ENCODE measurements at places on chromosomes 5 and 9. TPM values are rescaled to one million over a fixed set of nuclear protein-coding genes. Genes with fewer than 3 reads are reported as not detected.

- DNase-seq: no peak
Measured at GRCh38 chr5:431711-432050, 11.3 kb upstream of the EXOC3 start.

The PHF2 gene
- 8.1 TPM for total RNA-seq

The CER1 gene
- total RNA-seq: not detected

DNA sequence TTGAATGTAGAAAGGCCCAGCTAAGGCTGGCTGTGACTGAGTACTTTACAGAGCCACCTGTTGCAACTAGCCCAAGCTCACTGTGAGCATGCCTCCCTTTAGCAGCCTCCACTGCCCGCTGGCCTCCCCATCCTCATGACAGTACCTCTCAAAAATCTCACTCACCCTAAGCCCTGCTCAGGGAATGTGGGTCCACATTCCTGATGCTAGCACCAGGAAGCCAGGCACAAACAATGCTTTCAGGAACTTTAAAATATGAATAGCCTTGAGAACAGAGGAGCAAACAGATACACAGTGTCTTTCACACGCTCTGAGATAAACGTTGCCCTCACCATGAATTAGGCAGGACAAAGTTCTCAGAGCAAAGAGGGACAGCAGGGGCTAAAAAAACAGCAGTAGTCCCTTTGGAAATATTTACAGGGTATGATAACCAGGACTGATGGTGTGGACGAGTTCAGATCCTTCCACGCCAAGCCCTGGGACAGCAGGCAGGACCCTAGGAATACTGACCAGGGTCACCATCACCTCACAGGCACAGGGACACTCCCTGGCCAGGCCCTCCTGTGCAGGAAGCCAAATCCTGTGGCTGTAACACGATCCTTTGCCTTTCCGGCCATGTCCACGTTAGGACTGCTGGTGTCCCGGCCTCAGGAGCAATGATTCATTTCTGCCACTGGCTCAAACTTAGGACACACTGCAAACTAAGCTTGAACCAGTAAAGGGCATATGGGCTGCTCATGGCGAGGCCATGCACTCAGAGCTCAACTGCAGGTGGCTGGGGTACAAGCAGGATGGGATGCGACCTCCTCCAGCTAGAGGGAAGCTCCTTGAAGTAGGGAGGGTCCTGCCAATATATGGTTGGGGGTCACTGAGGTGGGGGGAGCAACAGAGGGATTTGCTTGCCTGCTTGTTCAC lies 9.6 kb downstream of the ACSL6 start:
- no peak for DNase-seq

The STPG3 gene
- not detected for total RNA-seq

GRCh38 chr5:131595088-131596033 lies 39.7 kb downstream of the RAPGEF6 start:
- DNase-seq: no peak

DNA sequence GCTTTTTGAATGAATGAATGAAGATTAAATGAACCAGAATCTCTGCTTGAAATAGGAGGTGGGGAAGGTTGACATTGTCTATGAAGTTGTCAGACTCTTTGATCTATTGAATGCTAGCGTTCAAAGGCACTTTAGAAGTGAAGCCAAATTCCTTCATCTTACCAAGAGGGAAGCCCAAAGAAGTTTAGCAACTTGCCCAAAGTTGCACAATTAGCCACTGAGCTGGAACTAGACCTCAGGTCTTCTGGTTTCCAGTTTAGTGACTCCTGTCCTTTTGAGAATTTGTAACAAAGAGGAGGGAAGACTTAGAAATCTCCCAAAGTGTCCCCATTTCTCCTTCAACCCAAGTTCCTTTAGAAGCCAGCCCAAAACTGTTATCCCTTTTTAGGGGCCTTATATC lies 20.7 kb upstream of the SLC1A3 start:
- DNase-seq: no peak

The ACER2 gene
- 5.2 TPM for total RNA-seq

DNA sequence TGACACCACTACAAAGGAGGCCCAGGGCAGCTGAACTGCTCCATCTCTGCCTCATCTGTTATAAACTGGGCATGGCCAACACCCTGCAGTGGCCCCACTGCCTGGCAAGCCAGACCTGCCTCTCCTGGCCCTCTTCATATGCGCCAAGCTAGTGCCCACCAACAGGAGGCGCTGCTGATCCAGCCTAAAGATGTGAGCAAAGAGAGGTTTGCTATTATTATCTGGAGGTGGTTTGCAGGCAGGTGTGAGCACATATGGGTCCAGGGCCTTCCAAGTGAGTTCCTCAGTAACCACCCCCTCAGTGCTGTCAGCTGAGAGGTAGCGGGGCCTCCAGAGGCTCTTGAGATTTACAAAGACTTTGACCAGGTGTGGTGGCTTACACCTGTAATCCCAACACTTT lies 232.2 kb downstream of the SYK start:
- no peak for DNase-seq

DNA sequence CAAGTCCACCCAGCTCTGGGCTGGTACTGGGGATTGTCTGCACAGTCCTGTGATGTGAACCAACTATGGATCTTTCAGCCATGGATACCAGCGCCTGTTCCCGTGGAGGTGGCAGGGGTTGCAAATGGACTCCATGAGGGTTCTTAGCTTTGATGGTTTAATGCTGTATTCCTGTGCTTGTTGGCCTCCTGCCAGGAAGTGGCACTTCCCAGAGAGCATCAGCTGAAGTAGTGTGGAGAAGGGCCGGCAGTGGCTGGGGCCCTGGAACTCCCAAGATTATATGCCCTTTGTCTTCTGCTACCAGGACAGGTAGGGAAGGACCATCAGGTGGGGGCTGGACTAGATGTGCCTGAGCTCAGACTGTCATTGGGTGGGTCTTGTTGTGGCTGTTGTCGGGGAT lies 1104.8 kb upstream of the COX7C start:
- DNase-seq: no peak

DNA sequence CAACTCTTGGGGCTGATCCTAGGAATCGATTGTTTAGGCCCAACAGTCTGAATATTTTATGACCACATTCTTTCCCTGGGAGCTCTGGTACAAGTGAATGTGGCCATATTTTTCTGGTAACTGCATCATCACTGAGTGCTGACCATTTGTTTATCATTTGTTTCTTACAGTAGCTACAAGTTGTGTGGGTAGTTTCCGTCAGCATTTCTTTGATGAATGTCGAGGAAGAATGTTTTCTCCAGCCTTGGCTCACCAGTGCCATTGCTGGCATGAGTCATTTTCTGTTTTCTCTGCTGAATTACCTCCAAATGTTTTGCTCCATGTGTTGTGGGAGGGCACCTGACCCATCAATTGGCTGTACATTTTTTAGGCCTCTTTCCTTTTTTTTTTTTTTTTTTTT lies 14.1 kb upstream of the CARD19 start:
- DNase-seq: no peak

DNA sequence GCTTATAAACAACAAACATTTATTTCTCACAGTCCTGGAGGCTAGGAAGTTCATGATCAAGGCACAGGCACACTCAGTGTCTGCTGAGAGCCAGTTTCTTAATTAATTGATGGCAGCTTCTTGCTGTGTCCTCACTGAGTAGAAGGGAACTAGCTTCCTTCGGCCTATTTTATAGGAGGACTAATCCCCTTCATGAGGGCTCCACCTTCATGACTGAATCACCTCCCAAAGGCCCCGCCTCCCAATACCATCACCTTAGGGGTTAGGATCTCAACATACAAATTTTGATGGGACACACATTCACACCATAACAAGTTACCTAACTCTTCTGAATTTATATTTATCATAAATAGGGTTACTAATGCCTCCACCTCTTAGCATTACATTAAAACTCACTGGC lies 129.8 kb downstream of the GNAQ start:
- no peak for DNase-seq

The TMOD1 gene
- total RNA-seq: not detected

- no peak for DNase-seq
Measured at GRCh38 chr5:53392073-53392472, 88.4 kb upstream of the FST start.

DNA sequence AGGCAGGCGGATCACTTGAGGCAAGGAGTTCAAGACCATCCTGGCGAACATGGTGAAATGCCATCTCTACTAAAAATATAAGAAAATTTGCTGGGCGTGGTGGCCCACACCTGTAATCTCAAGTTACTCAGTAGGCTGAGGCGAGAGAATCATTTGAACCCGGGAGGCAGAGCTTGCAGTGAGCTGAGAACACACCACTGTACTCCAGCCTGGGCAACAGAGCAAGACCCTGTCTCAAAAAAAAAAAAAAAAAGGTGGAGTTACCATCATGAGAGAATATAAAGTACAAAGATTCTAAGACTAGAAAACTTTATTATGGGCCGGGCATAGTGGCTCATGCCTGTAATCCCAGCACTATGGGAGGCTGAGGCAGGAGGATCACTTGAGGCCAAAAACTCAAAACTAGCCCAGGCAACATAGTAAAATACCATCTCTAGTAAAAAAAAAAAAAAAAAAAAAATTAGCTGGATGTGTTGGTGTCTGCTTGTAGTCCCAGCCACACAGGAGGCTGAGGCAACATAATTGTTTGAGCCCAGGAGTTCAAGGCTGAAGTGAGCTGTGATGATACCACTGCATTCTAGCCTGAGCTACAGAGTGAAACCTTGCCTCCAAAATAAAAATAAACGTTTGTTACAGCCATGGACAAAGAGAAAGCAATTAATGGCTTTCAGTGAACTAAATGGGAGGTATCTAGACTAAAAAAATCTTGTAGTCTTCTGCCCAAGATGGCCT lies 12.9 kb downstream of the ANXA2R start:
- no peak for DNase-seq

The ENTR1 gene
- 85.0 TPM for total RNA-seq

DNA sequence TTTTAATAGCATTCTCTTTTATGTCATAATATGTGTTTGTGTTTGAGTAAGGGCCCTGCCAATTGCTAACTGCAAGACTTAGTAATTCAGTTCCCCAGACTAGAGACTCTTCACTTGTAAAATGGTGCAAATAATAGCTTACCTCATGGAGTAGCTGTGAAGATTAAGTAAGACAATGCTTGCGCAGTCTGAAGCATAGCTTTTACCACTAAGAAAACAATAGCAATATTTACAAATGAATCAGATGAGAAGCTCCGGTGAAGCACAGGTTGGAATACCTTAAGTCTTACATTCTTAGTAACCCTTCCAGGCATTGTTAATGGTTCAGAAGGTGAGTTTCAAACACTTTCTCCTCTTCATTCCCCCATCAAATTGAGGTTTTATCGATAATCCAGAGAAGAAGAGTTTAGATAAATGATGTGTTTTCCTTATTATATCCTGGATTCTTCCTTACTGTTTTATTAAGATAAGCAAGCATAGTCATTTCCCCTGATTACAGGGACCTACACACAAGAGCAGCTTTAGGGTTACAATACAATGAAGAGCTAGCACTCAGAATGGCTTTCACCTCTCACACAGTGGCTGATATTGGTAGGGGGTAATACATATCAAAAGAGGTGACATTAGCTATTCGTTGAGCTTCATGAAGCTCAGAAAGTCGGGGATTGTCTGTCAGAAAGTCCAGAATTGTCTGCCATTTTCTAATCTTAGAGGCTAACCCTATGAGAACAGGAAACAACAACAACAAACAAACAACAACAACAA lies 96.4 kb upstream of the EDIL3 start:
- DNase-seq: no peak

DNA sequence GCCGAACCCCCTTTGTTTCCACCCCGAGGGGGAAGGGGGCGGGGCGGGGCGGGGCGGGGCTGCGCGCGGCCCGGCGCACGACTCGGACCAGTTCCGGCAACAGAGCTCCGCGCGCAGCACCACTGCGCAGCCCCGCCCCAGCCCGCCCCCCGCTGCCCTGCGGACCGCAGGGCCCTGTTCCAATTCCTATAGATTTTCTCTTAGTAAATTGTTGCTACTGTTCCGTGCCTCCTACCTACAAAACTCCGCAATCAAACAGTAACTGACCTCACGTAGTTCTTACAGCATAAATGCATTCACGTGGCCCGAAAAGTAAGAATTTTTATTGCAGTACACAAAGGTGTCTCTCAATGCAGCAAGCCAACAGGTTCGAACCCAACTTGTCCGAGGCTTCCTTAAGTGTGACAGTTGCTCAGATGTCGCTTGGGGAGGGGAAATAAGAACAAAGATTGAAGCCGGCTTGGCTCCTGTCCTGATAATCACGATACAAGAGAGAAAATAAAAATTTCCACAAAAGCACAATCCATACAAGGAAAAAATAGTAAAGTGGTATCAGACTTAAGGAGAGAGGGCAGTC lies 1.2 kb upstream of the RNF38 start:
- DNase-seq: peak; percentile 74

DNA sequence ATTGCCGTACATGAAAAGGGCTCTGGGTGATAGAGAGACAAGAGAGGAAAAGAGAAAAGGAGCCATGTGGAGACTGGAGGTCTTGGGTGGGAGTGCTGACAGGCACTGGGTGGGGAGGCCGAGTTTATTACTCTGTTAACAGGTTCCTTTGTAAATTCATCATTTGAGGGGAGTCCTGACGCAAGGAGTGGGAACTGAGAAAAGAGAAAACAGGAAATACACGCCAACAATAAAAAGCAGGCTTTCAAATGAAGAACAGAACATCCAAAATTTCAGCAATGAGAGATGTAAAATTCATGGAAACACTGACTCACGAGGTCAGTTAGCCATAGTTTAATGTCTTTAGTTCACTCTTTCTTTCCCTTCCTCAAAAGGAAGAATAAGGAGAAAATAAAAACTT lies 342.8 kb downstream of the TMEM167A start:
- no peak for DNase-seq

The AHRR gene
- 0.24 TPM for total RNA-seq

The SLC25A48 gene
- 1.2 TPM for total RNA-seq

DNA sequence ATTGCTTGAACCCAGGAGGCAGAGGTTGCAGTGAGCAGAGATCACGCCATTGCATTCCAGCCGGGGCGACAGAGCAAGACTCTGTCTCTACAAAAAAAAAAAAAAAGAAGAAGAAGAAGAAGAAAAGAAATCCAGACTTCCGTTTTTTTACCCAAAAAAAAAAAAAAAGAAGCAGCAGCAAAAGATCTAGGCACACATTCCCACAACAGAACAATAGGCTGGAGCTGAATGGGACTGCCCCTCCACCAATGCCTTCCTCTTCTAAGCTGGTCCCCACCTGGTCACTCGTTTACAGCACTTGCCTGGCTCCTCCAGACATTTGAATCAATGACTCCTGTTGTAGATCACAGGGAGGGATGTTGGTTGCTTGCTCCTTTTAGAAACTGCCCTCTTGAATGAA lies 1.6 kb upstream of the LMAN2 start:
- DNase-seq: no peak

The VAV2 gene
- 18.9 TPM for total RNA-seq

GRCh38 chr9:34496149-34496712 lies 26.6 kb downstream of the ENHO start:
- DNase-seq: no peak

- DNase-seq: peak; percentile 34
Measured at GRCh38 chr9:83620841-83621636, 1.9 kb upstream of the IDNK start.

The RGS7BP gene
- not detected for total RNA-seq

The SLC23A1 gene
- not detected for total RNA-seq

GRCh38 chr9:120184266-120184665 lies 395.7 kb downstream of the CDK5RAP2 start:
- DNase-seq: peak; percentile 87

The DAB2 gene
- total RNA-seq: not detected

- DNase-seq: no peak
Measured at GRCh38 chr9:91220021-91220420, 141.7 kb downstream of the AUH start.

GRCh38 chr9:135994501-135995192 lies 33.5 kb upstream of the UBAC1 start:
- no peak for DNase-seq

The ACTBL2 gene
- not detected for total RNA-seq
